Central memory CD8-positive, alpha-beta T cell (primary cell): ENCODE measurements at places on chromosomes 5 and 9.

DNA sequence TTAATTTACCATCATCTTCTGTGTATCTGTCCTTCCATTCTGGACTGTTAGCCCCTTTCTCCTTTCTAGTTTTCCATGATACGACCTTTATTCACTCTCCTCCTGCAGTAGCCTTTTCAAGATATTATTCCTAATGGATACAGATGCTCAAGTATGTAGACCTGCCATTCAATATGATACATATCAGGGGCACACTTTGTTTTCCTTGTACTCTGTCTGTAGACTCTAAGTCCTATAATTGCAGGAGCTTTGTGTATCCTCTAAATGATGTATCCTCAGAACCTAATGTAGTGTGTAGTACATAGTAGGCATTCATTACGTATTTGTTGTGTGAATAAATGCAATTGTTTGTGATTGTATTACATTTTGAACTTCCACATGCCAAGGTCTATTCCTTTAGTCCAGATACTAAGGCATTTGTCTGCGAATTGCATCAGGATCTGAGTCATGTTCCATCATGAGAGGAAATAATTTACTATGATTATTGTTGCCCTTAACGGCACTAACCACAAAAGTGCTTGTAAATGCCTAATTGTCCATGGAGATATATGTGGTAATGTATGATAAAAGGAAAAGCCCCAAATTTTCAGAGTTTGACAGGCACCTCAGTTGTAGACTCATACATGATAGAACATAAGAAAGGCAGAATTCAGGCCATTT lies 57.1 kb upstream of the IZUMO3 start:
- no peak for DNase-seq

DNA sequence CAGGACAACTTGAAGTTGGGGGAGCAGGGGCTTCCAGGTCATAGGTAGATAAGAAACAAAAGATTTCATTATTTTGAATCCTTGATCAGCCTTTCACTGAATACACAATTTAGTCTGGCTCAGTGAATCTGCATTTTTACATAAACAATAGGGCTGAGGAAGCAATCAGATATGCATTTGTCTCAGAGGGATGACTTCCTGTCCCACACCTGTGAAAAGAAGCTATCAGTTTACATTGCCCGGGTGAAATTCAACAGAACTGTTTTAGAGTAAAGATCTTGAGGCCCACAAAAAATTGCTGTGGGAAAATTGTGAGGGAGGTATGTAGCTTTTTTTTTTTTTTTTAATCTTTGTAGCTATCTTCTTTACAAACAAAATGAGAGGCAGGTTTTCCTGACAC lies 38.3 kb downstream of the DNAJB5 start:
- no peak for DNase-seq

- no peak for DNase-seq
Measured at GRCh38 chr5:96896276-96896675, 20.0 kb downstream of the ERAP2 start.

GRCh38 chr9:88872192-88872946 lies 118.9 kb upstream of the S1PR3 start:
- no peak for DNase-seq

- no peak for DNase-seq
Measured at GRCh38 chr9:84791643-84792042, 122.1 kb downstream of the NTRK2 start.

DNA sequence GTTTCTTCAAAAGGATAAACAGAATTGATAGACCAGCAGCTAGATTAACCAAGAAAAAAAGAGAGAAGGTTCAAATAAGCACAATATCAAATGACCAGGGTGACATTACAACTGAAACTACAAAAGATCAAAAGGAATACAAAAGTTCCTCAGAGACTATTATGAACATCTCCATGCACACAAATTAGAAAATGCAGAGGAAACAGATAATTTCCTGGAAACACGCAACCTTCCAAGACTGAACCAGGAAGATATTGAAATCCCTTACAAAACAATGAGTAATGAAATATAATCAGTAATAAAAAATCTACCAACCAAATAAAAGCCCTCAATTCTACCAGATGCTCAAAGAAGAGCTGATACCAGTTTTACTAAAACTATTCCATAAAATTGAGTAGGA lies 252.1 kb downstream of the MCTP1 start:
- DNase-seq: no peak
